Gastrocnemius medialis (tissue), 4 donors: ENCODE measurements at places on chromosomes 2 and 18. TPM values are rescaled to one million over a fixed set of nuclear protein-coding genes. Genes with fewer than 3 reads are reported as not detected.

Gene INPP5D
- 7.6 TPM for total RNA-seq

Gene IL1RL1
- total RNA-seq: 0.82 TPM

Gene SKOR2
- not detected for total RNA-seq

DNA sequence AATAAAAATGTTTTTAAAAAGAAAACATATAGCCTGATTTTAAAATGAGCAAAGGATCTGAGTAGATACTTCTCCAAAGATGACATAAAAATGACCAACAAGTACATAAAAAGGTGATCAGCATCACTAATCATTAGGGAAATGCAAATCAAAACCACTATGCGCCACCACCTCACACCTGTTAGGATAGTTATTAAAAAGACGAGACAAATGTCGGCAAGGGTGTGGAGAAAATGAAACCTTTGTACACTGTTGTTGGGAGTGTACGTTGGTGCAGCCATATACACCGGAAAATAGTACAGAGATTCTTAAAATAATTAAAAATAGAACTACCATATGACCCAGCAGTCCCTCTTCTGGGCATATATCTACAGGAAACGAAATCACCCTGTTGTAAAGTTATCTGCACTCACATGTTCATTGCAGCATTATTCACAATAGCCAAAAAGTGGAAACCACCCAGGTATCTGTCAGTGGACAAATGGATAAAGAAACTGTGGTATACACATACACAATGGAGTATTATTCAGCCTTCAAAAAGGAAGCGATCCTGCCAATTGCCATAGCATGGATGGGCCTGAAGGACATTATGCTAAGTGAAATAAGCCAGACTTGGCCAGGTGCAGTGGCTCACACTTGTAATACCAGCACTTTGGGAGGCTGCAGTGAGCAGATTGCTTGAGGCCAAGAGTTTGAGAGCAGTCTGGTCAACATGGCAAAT, 91.6 kb downstream of the PRKRA start:
- no peak for DNase-seq
- H3K4me1 ChIP-seq: peaks cover 12% of the 10 kb centered on the region
- no peak overlapping the region for H3K27ac ChIP-seq
- H3K36me3 ChIP-seq: no peaks in the 10 kb centered on the region
- H3K4me3 ChIP-seq: no peak overlapping the region

DNA sequence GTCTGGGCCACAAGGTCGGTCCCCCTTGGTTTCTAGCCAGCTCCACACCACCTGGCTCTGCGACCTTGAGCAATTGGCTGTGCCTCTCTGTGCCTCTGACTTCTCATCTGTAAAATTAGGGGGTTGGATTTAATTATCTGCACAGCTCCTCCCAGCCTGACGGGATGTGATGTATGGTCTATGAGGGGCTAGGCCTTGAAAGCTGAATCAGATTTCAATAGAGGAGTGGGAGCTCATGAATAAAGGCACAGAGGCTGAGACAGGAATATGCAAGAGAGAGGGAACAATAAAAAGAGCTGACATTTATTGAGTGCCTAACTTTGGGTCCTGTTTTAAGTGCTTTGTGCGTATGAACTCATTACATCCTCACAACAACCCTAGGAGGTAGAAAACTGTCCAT, 104.7 kb downstream of the ALK start:
- no peak for DNase-seq
- H3K27ac ChIP-seq: no peak overlapping the region
- no peaks in the 10 kb centered on the region for H3K27me3 ChIP-seq
- no peaks in the 10 kb centered on the region for H3K4me1 ChIP-seq

- DNase-seq: peak; percentile 81
- H3K27me3 ChIP-seq: no peaks in the 10 kb centered on the region
- H3K27ac ChIP-seq: no peak overlapping the region
- no peaks in the 10 kb centered on the region for H3K4me1 ChIP-seq
Measured at GRCh38 chr2:234335661-234336228, 161.1 kb downstream of the ARL4C start.

DNA sequence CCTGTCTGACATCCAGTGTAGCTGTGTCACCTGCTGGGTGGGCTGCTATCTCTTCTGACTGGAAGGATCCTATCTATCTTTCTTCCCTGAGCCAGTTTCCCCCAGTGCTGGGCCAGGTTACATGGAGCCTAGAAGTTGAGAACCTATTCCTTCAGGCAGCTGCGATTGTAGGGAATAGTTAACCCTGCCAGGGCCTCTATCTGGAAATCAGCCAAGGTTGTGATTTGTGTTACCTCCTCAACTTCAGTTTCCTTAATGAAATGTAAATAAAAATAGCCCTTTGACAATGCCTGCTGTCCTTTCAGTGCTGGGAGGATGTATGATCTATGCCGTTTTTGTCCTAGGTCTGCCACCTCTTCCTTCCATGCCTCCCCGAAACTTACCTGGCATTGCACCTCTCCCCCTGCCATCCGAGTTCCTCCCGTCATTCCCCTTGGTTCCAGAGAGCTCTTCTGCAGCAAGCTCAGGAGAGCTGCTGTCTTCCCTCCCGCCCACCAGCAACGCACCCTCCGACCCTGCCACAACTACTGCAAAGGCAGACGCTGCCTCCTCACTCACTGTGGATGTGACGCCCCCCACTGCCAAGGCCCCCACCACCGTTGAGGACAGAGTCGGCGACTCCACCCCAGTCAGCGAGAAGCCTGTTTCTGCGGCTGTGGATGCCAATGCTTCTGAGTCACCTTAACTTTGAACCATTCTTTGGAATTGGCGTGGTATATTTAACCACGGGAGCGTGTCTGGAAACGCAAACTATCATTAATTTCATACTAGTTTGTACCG, 36.6 kb downstream of the GORASP2 start:
- no peak for DNase-seq
- no peaks in the 10 kb centered on the region for H3K27me3 ChIP-seq
- no peaks in the 10 kb centered on the region for H3K4me1 ChIP-seq
- no peak overlapping the region for H3K4me3 ChIP-seq
- no peak overlapping the region for H3K27ac ChIP-seq

GRCh38 chr2:47697000-47697601, 85.8 kb upstream of the MSH6 start:
- H3K4me1 ChIP-seq: no peaks in the 10 kb centered on the region
- no peak overlapping the region for H3K27ac ChIP-seq
- H3K36me3 ChIP-seq: no peaks in the 10 kb centered on the region
- H3K4me3 ChIP-seq: no peak overlapping the region
